ENCODE measurements at places on chromosomes 6 and 20.

DNA sequence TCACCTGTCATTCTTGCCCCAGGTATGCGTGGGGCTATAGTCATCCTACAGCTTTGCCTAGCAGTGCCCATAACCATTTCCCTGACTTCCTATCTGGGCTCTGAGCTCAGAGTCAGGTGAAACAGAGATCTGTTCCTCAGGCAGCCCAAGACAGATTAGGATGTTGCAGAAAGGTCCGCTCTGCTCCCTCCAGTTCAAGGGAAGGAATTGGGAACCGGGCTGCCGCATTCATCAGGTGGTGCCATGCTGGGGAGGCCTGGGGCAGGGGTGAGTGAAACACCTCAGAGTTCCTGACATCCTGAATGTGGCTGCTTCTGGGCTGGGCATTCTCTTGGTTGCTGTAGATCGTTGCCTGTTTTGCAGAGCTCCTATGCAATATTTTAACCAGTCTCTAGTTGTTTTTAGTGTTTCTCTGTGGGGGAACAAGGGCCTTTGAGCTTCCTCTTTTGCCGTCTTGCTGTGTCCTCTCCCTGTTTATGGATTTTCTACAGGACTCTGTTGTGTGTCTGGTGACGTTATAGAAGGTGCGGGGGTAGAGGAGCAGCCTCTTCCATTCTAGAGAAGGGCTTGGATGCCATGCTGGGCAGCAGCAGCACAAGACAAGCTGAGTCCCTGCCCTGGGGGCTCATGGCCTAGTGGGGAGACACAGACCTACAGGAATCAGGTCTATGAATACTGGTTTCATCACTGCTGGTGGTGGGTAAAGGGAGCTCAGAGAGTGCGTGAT lies 9.2 kb downstream of the ENTPD6 start:
- DNase-seq: peak; percentile 63

- DNase-seq: no peak
These were observed 137.1 kb downstream of the ELOVL4 start for GRCh38 chr6:79810185-79810705.

DNA sequence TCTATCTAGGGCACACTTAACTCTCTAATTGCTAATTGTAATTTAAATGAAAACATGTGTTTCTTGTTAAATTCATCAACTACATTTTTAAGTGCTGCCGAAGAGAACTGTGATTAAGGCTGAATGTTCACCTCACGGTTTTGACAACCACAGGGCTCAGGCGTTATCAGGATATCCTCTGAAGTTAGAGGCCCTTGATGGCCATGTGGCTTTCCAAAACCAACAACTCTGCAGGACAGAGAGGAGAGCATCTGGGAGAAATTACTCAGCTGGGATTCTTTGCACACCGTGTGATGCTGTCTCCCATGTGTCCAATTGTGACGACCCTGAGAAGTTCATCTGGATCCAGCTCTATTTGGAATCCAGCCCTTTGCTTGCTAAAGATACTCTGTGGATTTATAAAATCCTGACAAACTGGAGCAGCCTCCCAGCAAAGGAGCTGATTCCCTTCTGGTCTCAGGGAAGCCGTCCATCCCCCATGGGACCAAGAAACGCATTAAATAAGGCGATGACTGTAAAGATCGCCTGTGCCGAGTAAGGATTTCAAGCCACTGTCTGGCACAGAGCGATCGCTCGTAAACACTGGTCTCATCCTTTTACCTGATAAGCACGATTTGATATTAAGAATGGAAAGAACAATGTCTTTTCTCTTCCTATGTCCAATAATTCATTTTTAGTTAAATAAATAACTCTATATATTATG lies 401.1 kb downstream of the CD83 start:
- no peak for DNase-seq

DNA sequence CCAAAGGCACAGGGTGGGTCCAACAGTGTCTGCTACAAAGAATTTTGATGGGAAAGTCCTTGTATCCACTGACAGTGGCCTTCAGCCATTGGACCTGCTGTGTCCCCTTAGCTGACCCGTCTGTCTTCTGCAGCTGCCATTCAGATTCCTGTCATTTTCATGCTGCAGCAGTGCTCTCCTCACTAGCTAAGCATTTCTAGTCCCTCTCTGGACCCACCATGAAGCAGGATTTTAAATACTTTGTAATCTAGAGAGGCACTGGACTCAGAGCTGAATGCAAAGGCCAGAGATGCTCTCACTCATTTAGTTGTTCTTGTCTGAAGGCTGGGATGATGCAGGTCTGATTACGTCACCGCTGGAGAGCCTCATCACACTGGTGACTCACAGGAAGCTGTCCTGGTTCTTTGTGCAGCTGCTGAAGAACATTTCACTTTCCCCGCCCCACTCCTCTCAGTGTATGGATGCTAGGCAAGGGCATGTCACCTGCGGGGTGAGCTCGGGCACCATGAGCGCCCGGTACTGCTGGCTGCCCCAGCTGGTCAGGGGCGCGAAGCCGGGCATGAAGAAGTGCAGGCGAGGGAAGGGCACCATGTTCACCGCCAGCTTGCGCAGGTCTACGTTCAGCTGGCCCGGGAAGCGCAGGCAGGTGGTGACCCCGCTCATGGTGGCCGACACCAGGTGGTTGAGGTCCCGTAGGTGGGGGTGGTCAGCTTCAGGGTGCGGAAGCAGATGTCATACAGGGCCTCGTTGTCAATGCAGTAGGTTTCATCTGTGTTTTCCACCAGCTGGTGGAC lies 19.4 kb upstream of the TUBB2A start:
- peak; percentile 90 for DNase-seq

GRCh38 chr6:3844097-3844463 lies 5.1 kb upstream of the FAM50B start:
- no peak for DNase-seq
